Thoracic aorta (tissue), 2 donors: ENCODE measurements at places on chromosomes 16 and 17. TPM values are rescaled to one million over a fixed set of nuclear protein-coding genes. Genes with fewer than 3 reads are reported as not detected.

GRCh38 chr16:86133847-86134375 lies 234.9 kb downstream of the IRF8 start:
- DNase-seq, result no peak

C16orf96 gene
- not detected for total RNA-seq

GRCh38 chr17:7538891-7539545 lies 9.8 kb upstream of the TNFSF12 start:
- no peak for DNase-seq

DNA sequence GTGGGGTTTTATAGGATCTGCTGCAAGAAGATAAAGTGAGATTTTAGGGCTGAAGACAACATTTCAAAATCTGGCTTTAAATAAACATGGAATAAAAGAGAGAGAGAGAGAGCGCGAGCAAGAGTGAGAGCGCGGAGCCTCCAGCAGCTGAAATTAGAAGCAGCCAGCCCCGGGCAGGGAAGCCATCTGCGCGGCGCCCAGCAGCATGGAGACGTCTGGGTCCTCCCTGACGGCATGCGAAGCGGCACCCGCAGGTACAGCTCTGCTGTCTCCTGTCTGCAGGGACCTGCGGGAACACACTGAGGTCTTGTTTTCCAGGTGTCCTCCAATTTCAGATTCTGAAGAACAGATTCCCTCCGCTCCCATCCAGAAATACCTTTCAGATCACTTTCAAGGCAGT lies 7.9 kb upstream of the BAIAP2 start:
- DNase-seq, result no peak

UBTF gene
- 55.4 TPM for total RNA-seq

TMEM92 gene
- 1.4 TPM for total RNA-seq

CCDC78 gene
- total RNA-seq, result 0.92 TPM

DNA sequence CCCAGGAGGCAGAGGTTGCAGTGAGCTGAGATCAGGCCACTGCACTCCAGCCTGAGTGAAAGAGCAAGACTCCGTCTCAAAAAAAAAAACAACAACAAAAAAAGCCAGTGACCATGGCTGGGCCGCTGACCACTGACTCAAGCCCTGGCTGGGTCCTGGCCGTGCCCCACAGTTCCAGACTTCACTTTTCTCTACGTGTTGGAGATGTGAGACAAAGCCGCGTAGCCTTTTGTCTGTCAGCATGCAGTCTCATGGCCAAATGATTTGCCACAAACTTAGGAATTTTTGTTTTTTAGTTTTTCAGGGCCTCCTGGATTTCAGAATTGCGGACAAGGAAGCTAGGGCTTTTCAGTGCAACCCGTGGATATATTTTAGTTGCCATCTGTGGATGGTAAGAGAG lies 89.3 kb upstream of the CIBAR2 start:
- DNase-seq, result no peak

GRCh38 chr17:13117616-13118015 lies 99.8 kb upstream of the ELAC2 start:
- DNase-seq, result no peak

DNA sequence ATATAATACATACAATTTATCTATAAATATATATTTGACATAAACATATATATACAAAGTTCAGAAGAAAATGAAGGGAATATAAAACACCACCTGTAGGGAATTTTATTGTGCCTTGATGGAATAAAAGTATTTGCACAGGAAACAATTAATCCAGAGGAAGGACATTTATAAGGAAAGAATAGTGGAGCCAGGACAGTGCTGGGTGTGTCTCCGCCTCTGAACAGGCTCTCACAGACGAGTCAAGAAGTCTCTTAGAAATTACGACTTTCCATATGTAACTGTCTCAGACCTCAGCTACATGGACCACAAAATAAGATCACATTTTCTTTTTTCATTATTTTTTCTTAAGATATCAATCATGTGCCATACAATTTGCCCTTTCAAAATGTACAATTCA lies 93.9 kb downstream of the TMEM114 start:
- DNase-seq, result no peak

- no peak for DNase-seq
These were observed 28.5 kb upstream of the CREBBP start for GRCh38 chr16:3908951-3909437.

- no peak for DNase-seq
These were observed 279.8 kb upstream of the EEF2KMT start for GRCh38 chr16:5377280-5377898.

GRCh38 chr16:25959221-25959620 lies 267.5 kb downstream of the HS3ST4 start:
- DNase-seq, result no peak

DNA sequence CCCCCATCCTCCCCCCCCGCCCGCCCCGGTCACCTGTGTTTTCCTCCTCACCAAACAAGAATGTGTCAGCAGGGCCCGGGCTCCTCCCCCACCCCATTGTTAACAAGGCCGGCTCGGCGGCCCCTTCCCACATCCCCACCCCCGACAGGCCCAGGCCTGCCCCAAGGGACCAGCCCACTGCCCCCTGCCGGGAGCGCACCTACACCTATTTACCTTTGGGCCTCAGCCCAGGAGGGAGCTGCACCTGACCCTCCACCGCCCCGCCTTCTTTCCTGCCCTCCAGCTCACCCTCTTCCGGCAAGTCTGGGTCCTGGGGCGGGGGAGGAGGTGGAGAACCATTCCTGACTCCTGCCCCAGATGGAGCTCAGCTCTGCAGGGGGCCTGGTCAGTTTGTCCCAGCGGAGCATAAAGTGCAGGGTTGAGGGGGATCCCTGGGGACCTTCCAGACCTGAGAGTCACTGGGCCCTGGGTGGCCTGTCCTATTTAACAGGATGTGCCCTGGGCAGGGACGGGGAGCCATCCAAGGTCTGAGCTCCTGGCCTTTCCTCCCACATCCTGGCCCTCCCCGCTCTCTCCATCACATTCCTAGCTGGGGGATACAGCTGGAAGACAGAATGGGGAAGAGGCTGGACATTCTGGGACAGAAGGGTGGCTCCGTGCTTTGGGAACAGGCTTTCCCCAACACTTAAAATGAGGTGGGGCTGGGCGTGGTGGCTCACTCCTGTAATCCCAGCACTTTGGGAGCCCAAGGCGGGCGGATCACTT lies 8.3 kb downstream of the FOXJ1 start:
- no peak for DNase-seq

BAIAP3 gene
- 2.5 TPM for total RNA-seq

- no peak for DNase-seq
These were observed 1.3 kb upstream of the ADGRG5 start for GRCh38 chr16:57540906-57541753.

DNA sequence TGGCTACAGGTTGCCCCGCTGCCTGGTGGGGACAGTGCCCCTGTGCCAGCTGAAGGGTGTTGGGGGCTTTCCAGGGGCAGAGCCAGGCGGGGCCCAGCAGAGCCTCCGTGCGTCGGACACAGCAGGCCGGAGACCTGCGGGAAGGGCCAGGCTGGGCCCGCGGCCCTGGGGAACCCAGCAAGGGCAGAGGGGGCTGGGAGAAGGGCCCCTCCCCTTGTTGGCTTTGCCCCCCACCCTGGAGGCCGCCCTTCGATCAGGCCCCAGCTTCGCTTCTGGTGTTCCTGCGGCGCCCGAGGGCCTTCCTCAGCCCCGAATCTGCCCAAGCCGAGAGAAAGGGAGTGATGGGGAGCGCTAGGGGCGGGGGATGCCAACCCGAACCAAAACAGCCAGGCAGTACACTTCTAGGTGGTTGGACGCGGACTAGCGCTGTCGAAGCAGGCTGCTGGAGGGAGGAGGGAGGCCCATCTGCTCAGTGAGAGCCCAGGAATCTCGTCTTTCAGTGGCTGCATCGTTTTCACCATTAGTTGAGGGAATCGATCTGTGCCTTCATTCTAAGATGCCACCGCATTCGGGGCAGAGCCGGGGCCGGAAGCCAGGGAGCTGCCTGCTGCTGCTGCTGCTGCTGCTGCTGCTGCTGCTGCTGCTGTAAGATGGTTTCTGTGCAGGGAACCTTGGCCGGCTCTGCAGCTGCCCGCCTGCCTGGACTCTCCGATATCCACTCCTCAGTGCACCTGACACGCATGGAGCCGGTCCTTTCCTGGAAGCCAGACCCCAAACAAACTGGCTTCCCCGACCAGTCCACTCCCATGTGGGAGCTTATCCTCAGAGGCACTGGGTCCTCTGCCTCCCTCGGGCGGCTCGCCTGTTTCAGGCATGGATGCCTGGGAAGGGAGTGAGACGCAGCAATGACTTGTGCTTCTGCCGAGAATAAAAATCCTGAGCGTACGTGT lies 1.7 kb downstream of the JPH3 start:
- DNase-seq, result no peak

DNA sequence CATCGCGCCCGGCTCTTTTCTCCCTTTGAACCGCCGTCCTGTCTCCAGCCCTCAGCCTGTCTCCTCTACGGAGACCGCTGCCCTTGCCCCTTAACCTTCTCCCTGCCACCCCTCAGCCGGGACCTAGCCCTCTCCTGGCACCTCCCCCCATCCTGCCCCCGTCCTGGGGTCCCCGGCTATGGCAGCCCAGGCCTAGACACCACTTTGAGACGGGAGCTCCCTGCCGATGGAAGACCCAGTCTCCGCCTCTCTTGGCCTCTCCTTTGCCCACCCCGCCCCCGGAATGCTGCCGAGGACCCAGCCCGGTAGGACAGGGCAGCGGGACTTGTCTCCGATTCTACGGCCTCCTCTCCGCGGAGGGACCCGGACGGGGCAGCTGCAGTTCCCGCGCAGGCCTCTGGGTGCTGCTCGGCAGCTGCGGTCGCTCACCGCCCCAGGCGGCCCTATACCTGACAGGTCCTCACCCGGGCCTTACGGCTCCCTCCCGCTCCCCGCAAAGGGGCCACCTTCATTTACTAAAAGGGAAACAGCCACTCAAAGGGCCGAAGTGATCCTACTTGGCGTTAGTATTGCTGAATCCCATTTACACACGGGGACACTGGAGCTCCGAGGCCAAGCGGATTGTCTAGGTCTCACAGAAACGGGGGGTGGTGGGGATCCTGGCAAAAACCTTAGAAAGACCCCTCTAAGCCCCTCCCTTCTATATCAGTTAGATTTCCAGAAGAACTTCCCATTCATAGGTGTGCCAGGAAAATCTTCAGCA lies 32.6 kb upstream of the TAC4 start:
- no peak for DNase-seq

- no peak for DNase-seq
These were observed 43.1 kb upstream of the AMZ2 start for GRCh38 chr17:68204736-68205135.

JPH3 gene
- total RNA-seq, result not detected

DNA sequence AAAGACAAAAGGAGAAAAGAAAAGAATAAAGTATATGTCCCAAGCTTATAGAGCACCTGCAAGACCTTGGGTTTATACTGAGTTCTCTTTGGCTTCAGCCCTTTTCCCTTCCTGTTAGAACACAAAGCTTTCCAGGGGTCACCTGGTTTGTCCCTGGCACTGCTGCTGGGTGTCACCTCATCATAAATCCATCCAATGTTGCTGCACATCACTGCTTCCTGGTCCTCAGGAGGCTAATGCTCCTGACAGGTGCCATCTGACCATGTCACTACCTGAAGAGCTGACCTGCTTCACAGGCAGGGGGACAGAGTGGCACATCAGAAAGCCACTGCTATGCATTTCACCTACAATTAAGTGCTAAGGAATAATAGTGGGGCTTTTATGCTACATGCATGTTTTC lies 164.6 kb upstream of the ELAC2 start:
- DNase-seq, result no peak

- DNase-seq, result no peak
These were observed 19.0 kb downstream of the CACNG4 start for GRCh38 chr17:66983414-66984021.

DNA sequence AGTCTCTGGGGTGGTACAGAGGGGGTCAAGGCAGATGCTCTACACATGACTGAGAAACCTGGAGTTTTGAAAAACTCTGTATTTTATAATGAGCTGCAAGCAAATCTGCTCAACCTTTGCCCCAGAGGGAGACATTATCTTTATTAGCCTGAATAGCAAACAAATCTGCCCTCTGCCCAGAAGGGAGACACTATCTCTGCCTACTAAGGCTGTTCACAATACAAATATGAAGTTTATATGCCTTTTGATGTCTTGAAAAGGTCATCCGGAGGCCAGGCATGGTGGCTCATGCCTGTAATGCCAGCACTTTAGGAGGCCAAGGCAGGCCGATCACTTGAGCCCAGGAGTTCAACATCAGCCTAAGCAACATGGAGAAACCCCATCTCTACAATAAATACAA lies 11.0 kb upstream of the XYLT1 start:
- no peak for DNase-seq

DNA sequence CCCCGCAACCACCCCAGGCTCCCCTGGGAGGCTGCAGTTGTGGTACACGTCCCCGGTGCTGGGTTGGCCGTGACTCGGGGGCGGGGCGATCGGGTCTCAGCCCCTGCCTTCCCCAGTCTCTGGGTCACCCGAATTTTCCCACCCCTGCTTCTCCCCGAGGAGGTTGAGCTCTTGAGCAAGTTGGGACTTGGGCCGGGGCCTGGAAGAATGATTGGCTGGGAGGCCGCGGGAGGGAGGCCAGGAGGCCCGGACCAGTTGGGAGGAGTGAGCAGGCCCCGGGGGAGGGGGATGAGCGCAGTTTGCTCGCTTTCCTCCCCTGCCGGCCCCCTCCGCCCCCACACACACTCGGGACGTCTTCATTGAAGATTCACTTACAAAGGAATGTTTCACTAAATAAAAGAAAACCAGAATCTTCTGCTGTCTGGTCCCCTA lies 4.5 kb upstream of the HEXIM1 start:
- DNase-seq, result peak; percentile 69

GRCh38 chr16:87956365-87957231 lies 5.4 kb downstream of the BANP start:
- no peak for DNase-seq

TMEM204 gene
- total RNA-seq, result 125 TPM

KRT36 gene
- not detected for total RNA-seq

- no peak for DNase-seq
These were observed 33.4 kb upstream of the ACSF3 start for GRCh38 chr16:89060207-89060794.

GRCh38 chr17:16923097-16923903 lies 48.6 kb downstream of the TNFRSF13B start:
- no peak for DNase-seq

PDPR gene
- total RNA-seq, result 38.0 TPM

- DNase-seq, result no peak
These were observed 5.8 kb upstream of the DHRS13 start for GRCh38 chr17:28908640-28909167.

DNA sequence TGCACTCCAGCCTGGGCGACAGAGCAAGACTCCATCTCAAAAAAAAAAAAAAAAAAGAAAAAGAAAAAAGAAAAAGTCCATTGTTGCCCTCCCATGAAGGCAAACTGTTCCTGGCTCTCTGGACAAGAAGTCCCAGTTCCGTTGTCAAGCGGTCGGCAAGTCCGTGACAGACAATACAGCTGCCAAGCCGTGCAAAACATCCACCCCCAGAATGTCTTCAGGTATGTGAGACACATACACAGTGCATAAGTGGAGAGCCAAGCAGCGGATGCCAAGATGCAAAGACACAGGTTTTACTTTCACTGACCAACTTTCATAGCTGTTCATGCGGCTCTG lies 33.6 kb upstream of the APPBP2 start:
- DNase-seq, result no peak

GRCh38 chr17:28880572-28880945 lies 17.0 kb downstream of the FLOT2 start:
- no peak for DNase-seq
